Kidney (tissue), 22 donors: ENCODE measurements at places on chromosomes 2 and 18.

- H3K4me3 ChIP-seq, result no peak overlapping the region
- no peak overlapping the region for H3K27ac ChIP-seq
- no peaks in the 10 kb centered on the region for H3K27me3 ChIP-seq
- H3K36me3 ChIP-seq, result no peaks in the 10 kb centered on the region
- DNase-seq, result no peak
These were observed 173.3 kb downstream of the TWIST2 start for GRCh38 chr2:239021224-239021623.

- no peaks in the 10 kb centered on the region for H3K27me3 ChIP-seq
These were observed 346.6 kb downstream of the CBLN2 start for GRCh38 chr18:72197591-72197990.

GRCh38 chr2:203936535-203936934 lies at the start of gene ICOS:
ICOS (plus strand) TSS chr2:203936763; CDS start chr2:203936815, 52 bp downstream.
- no peak for DNase-seq
- no peaks in the 10 kb centered on the region for H3K36me3 ChIP-seq
- no peaks in the 10 kb centered on the region for H3K27me3 ChIP-seq
- H3K4me3 ChIP-seq, result no peak within 1 kb of the TSS

DNA sequence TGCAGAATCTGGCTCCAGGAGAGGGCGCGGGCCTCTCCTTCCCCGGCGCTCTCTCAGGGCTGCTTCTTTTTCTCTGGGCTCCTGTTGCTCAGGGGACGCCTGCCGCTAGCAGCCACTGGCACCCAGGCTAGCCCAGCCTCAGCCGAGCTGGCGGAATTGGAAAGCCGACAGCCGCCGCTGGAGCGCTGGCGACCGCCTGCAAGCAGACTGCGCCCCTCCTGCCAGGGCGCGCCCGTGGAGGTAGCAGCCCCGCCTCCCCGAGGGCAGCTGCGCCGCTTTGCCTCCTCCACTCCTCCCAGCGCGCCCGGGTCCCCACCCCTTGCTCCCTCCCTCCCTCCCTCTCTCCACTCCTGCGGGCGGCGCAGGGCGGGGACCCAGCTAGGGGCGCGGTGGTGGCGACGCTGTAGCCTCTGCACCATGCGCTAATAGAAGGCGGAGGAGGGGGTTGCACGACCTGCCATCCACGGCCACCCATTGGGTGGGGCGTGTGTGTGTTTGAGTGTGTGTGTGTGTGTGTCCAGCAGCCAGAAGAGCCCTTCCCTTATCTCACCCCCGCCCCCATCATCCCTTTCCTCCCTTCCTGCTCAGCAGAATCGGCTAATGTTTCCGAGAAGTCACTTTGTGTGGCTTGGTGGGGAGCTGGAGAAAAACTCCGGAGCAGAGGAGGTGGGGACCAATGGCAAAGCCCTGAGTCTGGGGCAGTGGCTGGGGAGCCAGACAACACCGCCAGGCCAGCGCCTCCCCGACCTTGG lies at the start of gene SCN9A:
TSS of gene SCN9A (minus strand) at position 209 of the 752 bp plus-strand sequence. CDS start 64,188 bp downstream, outside the sequence.
- H3K4me3 ChIP-seq, result peak within 1 kb of the TSS; percentile 74
- no peaks in the 10 kb centered on the region for H3K27me3 ChIP-seq

GRCh38 chr2:224369028-224369632 lies 32.8 kb downstream of the FAM124B start:
- H3K27ac ChIP-seq, result no peak overlapping the region
- no peak overlapping the region for H3K4me3 ChIP-seq
- no peaks in the 10 kb centered on the region for H3K36me3 ChIP-seq

GRCh38 chr18:21763846-21764646 lies 23.5 kb downstream of the MIB1 start:
- H3K27ac ChIP-seq, result no peak overlapping the region
- no peaks in the 10 kb centered on the region for H3K27me3 ChIP-seq
- no peaks in the 10 kb centered on the region for H3K4me1 ChIP-seq
- H3K36me3 ChIP-seq, result peaks cover 11% of the 10 kb centered on the region
- H3K4me3 ChIP-seq, result no peak overlapping the region
- no peak for DNase-seq

DNA sequence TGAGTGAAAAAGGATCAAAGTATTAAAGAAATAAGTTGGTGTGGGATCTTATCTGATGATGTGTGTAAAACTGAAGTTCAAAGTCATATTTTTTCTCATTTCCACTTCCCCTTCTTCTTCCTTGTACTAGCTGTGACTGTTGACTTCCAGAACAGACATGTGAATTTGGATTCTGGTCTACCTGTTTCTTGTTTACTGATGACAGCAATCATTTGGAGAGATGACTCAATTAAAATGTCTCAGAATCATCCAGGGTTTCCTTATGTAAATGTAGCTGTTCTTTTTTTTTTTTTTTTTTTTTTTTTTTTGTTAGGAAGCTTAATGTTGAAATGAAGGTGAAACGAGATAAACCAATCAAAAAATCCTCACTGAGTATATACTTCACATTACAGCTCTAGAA lies 819.9 kb upstream of the PIK3C3 start:
- H3K36me3 ChIP-seq, result no peaks in the 10 kb centered on the region
- H3K27me3 ChIP-seq, result no peaks in the 10 kb centered on the region

DNA sequence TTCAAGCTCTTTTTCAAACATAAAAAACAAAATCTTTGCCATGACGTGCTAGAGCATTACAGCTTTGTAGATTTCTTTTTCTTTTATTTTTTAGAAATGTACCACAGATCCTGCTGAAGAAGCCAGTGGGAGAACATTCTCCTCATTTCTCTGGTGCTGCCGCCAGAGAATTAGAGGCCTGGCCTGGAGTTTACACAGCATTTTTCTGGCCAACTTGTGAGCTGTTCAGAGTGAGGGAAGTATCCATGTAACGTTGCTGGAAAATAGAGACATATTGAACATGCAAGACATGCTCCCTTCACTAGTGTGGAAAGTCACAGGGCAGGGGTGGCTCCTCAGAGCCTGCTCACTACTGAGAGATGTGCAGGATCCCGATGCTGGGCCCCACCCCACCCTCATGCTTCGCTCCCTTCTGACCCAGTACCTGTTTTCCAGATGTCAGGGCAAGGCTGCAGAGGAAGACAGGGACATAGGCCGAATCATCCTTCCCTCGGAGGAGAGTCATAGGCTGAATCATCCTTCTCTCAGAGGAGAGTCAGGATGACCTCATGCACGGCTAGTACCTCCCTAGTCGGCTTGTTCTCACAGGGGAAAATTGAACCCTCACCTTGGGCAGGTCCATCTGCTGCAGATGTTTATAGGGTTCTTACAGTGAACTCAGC lies 298.5 kb downstream of the INSIG2 start:
- no peaks in the 10 kb centered on the region for H3K4me1 ChIP-seq
- DNase-seq, result no peak
- H3K27ac ChIP-seq, result no peak overlapping the region
- no peaks in the 10 kb centered on the region for H3K36me3 ChIP-seq
- no peak overlapping the region for H3K4me3 ChIP-seq

GRCh38 chr2:71895320-71896161 lies 252.1 kb downstream of the CYP26B1 start:
- DNase-seq, result no peak
- H3K4me1 ChIP-seq, result no peaks in the 10 kb centered on the region
- no peaks in the 10 kb centered on the region for H3K27me3 ChIP-seq
- no peak overlapping the region for H3K27ac ChIP-seq

- no peaks in the 10 kb centered on the region for H3K4me1 ChIP-seq
- H3K36me3 ChIP-seq, result no peaks in the 10 kb centered on the region
- DNase-seq, result no peak
These were observed 6.8 kb upstream of the CETN1 start for GRCh38 chr18:573385-573784.

GRCh38 chr2:149561309-149561926 lies 26.2 kb downstream of the MMADHC start:
- H3K27me3 ChIP-seq, result no peaks in the 10 kb centered on the region
- peaks cover 3% of the 10 kb centered on the region for H3K4me1 ChIP-seq
- no peaks in the 10 kb centered on the region for H3K36me3 ChIP-seq
- no peak overlapping the region for H3K4me3 ChIP-seq
- DNase-seq, result no peak

DNA sequence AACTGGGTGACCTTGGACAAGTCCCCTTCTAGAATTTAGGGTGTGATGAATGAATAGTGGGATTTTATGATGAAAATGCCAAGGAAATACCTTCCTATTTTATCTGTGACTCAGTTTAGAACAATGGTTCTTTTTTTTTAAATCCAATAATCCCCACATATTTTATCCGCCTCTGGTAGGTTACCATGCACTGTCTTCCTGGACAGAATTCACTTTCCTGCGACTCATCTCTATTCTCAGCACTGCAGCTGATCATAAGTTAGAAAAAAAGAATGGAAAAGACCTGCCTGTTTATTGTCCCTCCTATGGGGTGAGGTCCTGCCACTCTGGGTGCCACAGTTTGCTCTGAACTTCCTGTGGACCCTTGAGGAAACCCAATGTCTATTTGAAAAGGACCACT lies 73.1 kb downstream of the IRS1 start:
- no peak for DNase-seq
- H3K4me1 ChIP-seq, result peaks cover 3% of the 10 kb centered on the region
- H3K36me3 ChIP-seq, result no peaks in the 10 kb centered on the region
- H3K27ac ChIP-seq, result no peak overlapping the region

- no peaks in the 10 kb centered on the region for H3K27me3 ChIP-seq
- no peak overlapping the region for H3K4me3 ChIP-seq
- H3K36me3 ChIP-seq, result no peaks in the 10 kb centered on the region
- no peak overlapping the region for H3K27ac ChIP-seq
- DNase-seq, result no peak
- no peaks in the 10 kb centered on the region for H3K4me1 ChIP-seq
These were observed 145.1 kb downstream of the AGPS start for GRCh38 chr2:177537636-177538035.

DNA sequence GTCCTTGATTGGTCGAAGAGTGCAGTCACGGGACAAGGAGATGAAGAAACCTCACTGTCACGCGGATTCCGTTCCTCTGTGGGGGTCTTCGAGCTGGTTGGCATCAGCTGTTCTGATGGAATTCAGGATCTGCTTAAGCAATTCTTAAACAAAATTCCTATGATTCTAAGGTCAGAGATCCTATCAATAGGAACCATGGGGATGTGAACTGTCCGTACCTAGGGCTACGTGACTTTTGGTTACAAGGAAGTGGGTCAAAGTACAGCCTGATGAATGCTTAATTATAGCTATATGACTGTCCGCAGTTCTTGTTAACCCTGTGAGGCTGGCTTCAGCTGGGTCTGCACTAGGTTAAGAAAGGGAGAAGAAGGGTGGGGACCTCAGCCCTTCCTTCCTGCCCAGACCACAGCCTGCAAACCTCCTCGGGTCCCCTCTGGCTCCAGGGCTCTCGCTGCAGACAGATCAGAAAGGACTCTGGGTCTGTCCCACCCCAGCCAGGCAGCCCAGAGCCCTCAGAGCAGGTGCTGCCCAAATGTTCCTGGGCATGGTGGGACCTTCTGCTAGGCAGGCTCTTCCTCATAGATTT lies 44.2 kb upstream of the TAF1B start:
- peaks cover 5% of the 10 kb centered on the region for H3K4me1 ChIP-seq
- no peak for DNase-seq
- no peak overlapping the region for H3K4me3 ChIP-seq
- H3K27ac ChIP-seq, result no peak overlapping the region
- no peaks in the 10 kb centered on the region for H3K36me3 ChIP-seq

DNA sequence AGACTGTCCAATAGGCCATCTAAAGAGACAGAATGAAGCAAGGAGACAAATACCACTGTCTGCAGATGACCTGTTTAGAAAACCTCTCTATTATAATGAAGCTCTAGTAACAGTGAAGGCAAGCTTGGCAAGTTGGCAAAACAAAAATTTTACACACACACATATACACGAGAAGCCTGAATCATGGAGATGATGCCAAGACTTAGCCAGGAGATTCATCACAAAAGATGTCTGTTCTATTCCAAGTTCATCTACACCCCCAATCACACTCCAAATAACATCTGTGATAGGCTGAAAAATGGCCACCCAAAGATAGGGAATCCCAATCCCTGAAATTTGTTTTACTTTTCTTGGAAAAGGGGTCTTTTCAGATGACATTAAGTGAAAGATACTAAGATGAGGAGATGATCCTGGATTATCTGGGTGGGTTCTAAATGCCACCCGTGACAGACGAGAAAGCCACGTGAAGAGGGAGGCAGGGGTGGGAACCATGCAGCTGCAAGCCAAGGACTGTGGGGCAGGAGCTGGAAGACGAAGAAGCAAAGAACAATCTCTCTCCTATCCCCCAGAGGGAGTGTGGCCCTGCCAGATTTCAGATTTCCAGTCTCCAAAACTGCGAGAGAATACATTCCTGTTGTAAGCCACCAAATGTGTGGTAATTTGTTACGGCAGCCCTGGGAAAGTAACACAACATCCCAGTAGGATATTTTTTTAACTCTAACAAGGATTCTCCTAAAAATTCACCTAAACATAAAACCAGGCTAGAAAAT lies 20.0 kb downstream of the HDLBP start:
- H3K27ac ChIP-seq, result no peak overlapping the region
- no peaks in the 10 kb centered on the region for H3K36me3 ChIP-seq
- no peaks in the 10 kb centered on the region for H3K4me1 ChIP-seq

- no peak for DNase-seq
- no peak overlapping the region for H3K27ac ChIP-seq
- H3K4me3 ChIP-seq, result no peak overlapping the region
- H3K27me3 ChIP-seq, result no peaks in the 10 kb centered on the region
- H3K36me3 ChIP-seq, result no peaks in the 10 kb centered on the region
These were observed 137.7 kb downstream of the ASB1 start for GRCh38 chr2:238564286-238564920.

DNA sequence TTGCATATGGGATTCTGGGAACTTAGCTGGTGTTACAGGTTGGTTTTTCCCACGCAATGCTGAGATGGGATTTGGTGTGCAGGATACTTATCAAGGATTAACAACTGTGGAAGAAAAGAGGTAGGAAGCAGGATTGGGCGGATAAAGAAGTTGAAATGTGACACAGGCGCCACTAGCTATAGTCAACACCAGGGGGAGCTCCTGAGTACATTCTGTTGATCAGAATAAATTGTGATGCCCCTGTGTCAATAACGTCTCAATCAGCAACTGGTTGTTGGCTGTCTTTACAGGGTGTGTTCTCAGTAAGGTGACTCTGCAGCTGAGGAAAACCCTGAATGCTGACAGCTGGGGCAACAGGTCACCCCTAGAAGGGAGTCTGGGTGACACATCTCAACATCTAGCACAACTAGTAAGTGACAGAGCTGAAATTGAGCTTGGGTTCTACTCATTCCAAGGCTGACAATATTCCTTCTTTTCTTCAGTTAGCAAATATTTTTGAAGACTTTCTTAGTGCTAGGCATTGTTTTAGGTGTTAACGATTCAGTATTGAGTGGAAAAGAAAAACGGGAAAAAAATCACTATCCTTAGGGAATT lies 143.0 kb downstream of the ARL6IP6 start:
- no peak overlapping the region for H3K27ac ChIP-seq
- peak; percentile 2 for DNase-seq
- H3K36me3 ChIP-seq, result no peaks in the 10 kb centered on the region
- no peak overlapping the region for H3K4me3 ChIP-seq
- no peaks in the 10 kb centered on the region for H3K27me3 ChIP-seq

DNA sequence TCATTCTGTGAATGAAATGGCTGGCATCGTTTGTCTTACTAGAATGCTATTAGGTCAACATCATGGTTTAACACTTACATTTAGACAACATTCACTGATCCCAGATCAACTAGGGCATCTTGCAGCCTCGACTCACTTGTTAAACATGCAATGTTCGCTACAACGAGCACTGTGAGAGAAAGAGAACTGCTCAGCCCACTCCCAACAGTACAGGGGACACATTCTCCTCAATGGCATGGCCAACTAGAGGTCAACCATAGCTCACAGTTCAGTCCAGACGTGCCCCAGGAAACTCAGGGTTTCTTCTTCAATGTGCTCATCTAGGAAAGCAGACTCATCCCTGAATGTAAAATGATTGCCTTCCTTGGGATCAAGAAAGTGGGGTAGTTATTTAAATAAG lies 5.9 kb downstream of the WIPF1 start:
- no peaks in the 10 kb centered on the region for H3K27me3 ChIP-seq
- peaks cover 2% of the 10 kb centered on the region for H3K4me1 ChIP-seq
- no peak overlapping the region for H3K4me3 ChIP-seq
- no peak overlapping the region for H3K27ac ChIP-seq
- no peaks in the 10 kb centered on the region for H3K36me3 ChIP-seq
- no peak for DNase-seq
